ENCODE measurements at places on chromosomes 1 and 21.

DNA sequence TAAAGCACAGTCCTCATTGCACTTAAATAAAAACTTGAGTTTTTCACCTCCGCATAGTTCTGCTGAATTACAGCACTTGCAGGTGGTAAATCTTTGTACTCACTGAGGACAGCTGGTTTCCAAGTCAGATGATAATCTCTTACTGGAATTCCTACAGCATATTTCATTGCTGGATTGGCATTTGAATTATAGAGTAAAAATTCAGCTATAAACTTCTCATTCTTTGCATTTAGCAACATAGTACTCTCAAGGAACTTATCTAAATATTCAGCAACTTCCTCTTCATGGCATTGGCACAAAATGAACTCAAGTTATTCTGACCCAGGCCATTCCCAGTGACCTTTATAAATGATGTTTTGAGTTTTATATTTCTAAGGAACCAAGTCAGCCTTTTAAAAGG lies 23.4 kb downstream of the GORAB start:
- H3K27me3 ChIP-seq, result no peaks in the 10 kb centered on the region
- H3K4me3 ChIP-seq, result no peak overlapping the region
- no peaks in the 10 kb centered on the region for H3K4me1 ChIP-seq

- H3K4me1 ChIP-seq, result peaks cover 15% of the 10 kb centered on the region
- no peaks in the 10 kb centered on the region for H3K36me3 ChIP-seq
- H3K27ac ChIP-seq, result peak overlapping the region; percentile 75
These were observed 79.7 kb downstream of the ENAH start for GRCh38 chr1:225573216-225573615.

- H3K4me3 ChIP-seq, result no peak overlapping the region
- H3K27ac ChIP-seq, result no peak overlapping the region
- DNase-seq, result no peak
- H3K4me1 ChIP-seq, result no peaks in the 10 kb centered on the region
- H3K36me3 ChIP-seq, result no peaks in the 10 kb centered on the region
These were observed 26.8 kb downstream of the EGLN1 start for GRCh38 chr1:231395076-231395997.

- H3K36me3 ChIP-seq, result peaks cover 8% of the 10 kb centered on the region
- no peaks in the 10 kb centered on the region for H3K4me1 ChIP-seq
- H3K27ac ChIP-seq, result no peak overlapping the region
- DNase-seq, result no peak
- H3K27me3 ChIP-seq, result no peaks in the 10 kb centered on the region
These were observed 14.4 kb downstream of the INAVA start for GRCh38 chr1:200909071-200909470.

DNA sequence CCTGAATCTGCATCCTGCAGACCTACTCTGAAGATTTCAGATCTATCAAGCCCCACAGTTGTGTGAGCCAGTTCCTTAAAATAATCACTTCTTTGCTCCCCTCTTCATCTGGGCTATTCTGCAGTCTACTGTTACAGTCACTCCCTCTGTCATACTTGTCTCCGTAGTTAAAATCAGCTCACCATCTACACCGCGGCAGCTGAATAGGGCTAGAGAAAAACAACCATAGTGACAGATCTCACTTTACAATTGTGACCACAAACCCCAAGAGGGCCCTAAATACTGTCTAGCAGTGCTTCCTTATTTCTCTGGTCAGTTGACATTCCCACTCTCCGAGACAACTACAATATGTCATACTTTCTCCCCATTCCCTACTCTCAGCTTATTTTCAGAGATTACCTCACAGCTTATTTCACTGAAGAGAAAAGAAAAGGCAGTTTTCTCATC lies 12.9 kb downstream of the DESI2 start:
- no peak for DNase-seq
- no peaks in the 10 kb centered on the region for H3K36me3 ChIP-seq
- H3K27ac ChIP-seq, result no peak overlapping the region
- no peaks in the 10 kb centered on the region for H3K4me1 ChIP-seq
- H3K27me3 ChIP-seq, result no peaks in the 10 kb centered on the region

DNA sequence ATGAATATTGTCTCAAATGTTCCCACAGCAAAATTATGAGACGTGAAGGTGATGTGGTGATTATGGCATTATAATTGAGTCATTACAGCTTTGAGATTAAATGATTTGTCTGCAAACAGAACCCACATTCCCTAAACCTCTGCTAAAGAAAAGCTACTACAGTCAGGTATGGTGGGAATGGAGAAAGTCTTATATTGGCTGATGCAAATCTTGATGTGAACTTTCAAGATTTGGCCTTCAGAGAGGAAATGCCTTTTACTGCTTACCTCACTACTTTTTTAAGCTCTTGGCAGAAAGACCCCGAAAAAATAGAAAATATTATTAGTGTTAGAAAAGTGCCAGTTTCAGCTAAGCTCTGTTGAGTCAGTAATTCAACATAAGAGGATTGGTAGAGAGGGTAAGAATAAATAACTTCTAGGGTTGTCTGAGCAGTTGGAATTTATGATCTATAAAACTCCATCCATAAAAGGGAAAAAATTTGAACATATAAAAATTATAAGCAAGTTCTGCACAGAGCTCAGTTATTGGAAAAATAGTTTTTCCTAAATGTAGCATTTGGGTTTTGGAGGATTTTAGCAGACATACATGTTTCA lies 47.8 kb upstream of the RGS5 start:
- H3K27ac ChIP-seq, result no peak overlapping the region
- H3K36me3 ChIP-seq, result no peaks in the 10 kb centered on the region
- H3K4me3 ChIP-seq, result no peak overlapping the region
- no peaks in the 10 kb centered on the region for H3K4me1 ChIP-seq

DNA sequence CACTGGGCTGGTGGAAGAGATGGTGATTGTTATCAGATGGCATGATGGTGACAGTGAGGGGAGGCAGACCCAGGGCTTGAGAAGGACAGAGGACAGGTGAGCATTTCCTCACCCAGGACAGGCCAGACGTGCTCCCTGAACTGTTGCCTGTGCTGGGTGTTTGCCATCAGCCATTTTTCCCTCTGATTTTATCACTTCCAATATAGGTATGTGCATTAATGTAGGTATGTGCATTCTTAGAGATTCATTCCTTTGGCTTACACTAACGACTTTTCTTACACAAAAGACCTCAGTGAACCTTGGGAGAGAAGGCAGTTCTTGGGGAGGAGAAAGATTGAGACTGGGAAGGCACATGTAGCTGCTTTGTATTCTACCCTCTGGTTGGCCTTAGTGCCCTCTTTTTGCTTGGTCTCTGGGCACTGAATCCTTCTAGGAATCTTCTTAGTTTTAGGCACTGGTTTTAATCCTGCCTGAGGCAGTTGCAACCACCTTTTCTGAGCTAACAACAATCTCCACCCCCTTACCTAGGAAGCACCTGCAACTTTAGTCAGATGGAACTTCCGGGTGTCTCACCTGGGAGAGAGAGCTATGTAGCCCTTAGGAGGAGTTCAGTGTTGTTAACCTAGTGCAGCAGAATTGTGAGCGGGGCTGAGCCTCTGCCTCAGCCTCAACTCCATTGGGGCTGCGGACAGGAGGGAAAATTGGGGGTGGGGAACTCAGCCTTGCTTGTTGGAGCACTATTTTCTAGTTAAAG lies 30.9 kb downstream of the C1orf116 start:
- H3K4me3 ChIP-seq, result no peak overlapping the region
- H3K36me3 ChIP-seq, result no peaks in the 10 kb centered on the region
- no peak overlapping the region for H3K27ac ChIP-seq
- peaks cover 15% of the 10 kb centered on the region for H3K4me1 ChIP-seq
- H3K27me3 ChIP-seq, result no peaks in the 10 kb centered on the region
- no peak for DNase-seq

DNA sequence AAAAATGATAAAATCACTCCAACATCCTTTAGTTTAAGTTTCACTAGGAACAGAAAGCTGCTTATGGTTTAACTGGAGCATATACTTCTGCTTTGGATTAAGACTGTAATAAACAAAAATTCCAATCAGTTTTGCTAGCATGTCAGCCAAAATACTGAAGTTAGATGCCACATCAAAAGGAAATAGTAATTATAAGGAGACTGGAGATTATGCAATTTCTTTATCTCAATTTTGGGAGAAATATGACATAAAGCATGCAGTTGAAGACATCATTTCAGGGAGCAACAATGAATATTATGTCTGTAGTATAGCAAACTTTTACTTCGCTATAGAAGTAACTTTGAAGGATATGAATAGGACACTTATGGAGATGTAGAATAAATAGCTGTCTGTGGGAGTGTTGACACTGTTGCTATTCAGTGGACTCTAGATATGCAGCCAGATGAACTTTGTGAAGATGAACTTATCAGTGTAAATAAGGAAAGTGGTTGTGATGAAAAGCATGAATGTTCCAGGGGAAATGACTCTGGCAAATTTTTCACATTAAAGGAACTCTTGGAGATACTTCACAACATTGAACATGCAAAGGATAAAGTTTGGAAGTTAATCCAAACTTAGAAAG lies 107.8 kb downstream of the RABGAP1L start:
- H3K36me3 ChIP-seq, result no peaks in the 10 kb centered on the region
- no peak overlapping the region for H3K27ac ChIP-seq
- H3K27me3 ChIP-seq, result no peaks in the 10 kb centered on the region
- H3K4me3 ChIP-seq, result no peak overlapping the region
- H3K4me1 ChIP-seq, result peaks cover 7% of the 10 kb centered on the region

GRCh38 chr1:221919341-221919740 lies 177.5 kb upstream of the DUSP10 start:
- no peaks in the 10 kb centered on the region for H3K27me3 ChIP-seq
- H3K27ac ChIP-seq, result no peak overlapping the region
- no peaks in the 10 kb centered on the region for H3K36me3 ChIP-seq

DNA sequence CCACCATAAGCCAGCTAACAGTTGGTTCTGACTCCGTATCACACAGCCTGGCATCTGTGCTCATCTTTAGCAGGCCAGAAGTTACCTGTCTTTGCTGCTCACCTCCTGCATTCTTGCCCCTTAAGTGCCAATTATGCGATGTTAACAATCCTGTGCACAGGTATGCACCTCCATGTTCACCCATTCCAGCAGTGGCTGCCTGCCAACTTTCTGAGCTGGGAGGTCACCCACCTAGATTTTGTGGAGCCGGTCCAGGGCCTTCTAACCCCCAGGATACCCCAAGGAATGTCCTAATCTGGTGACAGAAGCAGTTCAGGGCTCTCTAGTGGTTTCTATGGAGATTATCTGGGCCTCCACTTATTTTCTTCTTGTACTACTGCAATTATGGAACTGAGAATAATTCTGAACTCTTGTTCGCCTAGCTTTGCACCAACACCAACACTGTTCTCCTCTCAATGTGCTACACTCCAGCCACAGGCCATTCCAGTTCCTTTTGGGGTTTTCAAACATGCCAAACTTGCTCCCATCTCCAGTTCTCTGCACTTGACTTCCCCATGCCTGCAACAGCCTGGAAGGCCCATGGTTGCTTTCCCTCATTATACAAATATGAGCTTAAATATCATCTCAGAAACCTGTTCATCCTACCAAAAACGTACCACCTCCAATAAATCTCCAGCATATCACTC lies 9.0 kb downstream of the BCAR3 start:
- no peaks in the 10 kb centered on the region for H3K36me3 ChIP-seq
- no peak overlapping the region for H3K4me3 ChIP-seq
- peaks cover 18% of the 10 kb centered on the region for H3K4me1 ChIP-seq
- no peak for DNase-seq
- H3K27ac ChIP-seq, result no peak overlapping the region

- H3K4me3 ChIP-seq, result no peak overlapping the region
- H3K36me3 ChIP-seq, result no peaks in the 10 kb centered on the region
- peaks cover 10% of the 10 kb centered on the region for H3K4me1 ChIP-seq
- H3K27ac ChIP-seq, result no peak overlapping the region
These were observed 760 bp upstream of the TINAGL1 start for GRCh38 chr1:31575369-31576140.

DNA sequence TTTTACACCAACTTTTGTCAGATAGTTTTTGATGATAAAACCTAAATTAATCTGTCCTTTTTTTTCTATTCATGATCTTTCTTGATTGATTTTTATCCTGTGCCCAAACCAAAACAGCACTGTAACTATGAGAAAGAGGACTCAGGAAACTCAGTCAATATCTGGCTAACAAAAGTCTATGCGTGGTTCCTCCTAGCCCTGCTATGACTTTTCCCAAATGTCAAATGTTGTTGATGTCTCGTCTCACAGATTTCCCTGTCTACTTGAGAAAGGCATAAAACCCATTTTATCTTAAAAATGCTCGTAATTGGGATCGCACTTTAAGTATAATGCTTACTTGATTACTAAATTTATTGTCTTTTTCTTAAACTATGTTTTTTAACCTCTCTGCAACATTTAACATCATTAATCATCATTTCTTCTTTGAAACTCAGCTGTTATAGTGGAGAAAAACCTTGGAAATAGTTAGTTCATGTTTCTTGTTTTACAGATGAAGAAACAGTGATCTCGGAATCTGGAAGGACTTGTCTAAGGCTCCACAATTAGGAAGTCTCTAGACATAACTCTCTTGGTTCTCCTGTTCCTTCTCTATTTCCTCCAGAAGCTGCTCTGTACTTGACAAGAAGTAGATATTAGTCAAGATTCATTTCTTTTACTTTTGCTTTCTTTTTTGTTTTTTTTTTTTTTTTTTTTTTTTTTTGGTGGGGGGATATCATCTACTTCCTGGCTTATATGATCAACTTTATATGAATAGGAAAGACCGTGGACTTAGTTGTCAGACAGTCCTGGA lies 26.2 kb upstream of the PTPRC start:
- no peak overlapping the region for H3K4me3 ChIP-seq
- no peaks in the 10 kb centered on the region for H3K4me1 ChIP-seq
- no peaks in the 10 kb centered on the region for H3K36me3 ChIP-seq
- H3K27ac ChIP-seq, result no peak overlapping the region

DNA sequence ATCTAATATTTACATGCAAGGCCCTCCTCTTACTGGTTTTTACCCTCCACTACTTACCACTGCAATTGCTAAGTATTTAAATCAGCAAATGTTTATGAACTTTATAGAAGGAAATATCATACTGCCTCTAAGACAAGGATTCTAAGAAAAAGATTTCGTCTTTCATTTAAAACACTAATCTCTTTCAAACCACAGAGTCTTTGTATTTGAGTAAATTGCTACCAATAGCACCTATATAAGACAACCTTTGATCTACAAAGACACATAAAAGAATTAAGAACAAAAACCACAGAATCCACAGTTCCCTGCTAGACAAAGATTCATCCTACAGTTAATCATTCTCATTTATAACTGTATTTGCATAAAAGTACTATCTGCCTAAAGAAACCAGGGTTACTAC lies 37.6 kb downstream of the RNF115 start:
- no peaks in the 10 kb centered on the region for H3K36me3 ChIP-seq
- DNase-seq, result no peak
- no peaks in the 10 kb centered on the region for H3K27me3 ChIP-seq
- no peak overlapping the region for H3K4me3 ChIP-seq

DNA sequence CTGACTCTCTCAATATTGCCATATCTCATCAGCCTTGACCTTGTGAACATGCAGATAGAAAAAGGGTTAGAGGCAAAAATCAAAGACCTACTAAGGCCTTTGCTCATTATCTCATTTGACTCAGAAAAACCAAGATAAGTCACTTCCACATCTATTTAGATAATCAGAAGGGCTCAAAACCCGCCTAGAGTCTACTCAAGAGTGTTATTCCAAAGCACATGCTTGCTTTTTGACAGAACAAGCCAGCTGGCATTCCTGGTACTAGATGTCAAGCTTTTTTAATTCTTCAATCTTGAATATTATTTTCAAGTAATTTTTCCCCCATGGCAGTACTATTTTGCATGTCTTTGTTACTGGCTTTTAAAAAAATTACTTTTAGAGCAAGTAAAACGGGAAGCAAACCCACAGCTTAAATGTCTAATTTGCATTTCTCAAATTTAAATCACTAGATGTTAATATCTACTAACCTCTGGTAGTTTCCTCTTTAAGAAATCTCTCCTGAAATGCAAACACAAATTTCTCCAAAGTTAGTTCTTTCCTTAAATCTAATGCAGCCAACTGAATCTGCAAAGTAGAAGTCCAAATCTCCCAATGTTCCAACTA lies 51.5 kb downstream of the APP start:
- H3K4me1 ChIP-seq, result peaks cover 15% of the 10 kb centered on the region
- H3K4me3 ChIP-seq, result no peak overlapping the region
- no peak for DNase-seq
- H3K27ac ChIP-seq, result no peak overlapping the region
- no peaks in the 10 kb centered on the region for H3K27me3 ChIP-seq
